Peyer's patch (tissue), 4 donors: ENCODE measurements at places on chromosomes 6 and 20.

- no peak for DNase-seq
Measured at GRCh38 chr20:4894409-4894808, 106.9 kb downstream of the SLC23A2 start.

- DNase-seq, result no peak
Measured at GRCh38 chr20:11797156-11797555, 120.5 kb upstream of the BTBD3 start.

- DNase-seq, result no peak
Measured at GRCh38 chr20:36881888-36882287, 6.0 kb downstream of the TLDC2 start.

GRCh38 chr20:2822073-2822472, 5.9 kb downstream of the TMEM239 start:
- no peak for DNase-seq

GRCh38 chr6:68911811-68912210, 276.7 kb downstream of the ADGRB3 start:
- DNase-seq, result no peak

DNA sequence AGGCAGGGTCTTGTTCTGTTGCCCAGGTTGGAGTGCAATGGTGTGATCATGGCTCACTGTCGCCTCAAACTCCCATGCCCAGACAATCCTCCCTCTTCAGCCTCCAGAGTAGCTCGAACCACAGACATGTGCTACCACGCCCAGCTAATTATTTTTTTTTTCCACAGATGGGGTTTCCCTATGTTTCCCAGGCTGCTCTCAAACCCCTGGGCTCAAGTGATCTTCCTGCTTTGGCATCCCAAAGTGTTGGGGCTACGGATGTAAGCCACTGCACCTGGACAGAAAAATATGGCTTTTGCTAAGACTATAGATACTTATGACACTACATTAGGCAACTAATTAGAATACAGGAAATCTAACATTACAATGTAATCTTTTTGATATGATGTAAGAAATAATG, 17.9 kb downstream of the RNF24 start:
- DNase-seq, result no peak

DNA sequence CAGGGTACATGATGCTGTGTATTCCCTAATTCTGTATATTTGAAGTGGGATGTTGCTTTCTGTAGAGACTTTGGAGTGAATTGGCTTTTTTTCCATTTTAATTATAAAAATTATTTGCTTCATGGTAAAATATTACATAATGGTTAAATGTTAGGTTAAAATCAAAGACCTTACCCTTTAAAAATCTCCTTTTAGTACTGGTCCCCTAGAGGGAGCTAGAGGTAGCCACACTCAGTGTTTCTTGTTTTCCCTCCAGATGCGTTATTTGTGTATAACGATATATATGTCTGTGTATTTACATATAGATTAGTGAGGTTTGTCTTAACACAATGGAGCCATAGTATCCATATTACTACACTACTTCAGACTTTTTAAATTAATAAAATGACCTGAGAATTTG, 146.7 kb downstream of the PLCB4 start:
- DNase-seq, result no peak

- DNase-seq, result no peak
Measured at GRCh38 chr6:34152042-34152524, 6.2 kb upstream of the GRM4 start.
